NCI-H1092 (cell line): ENCODE measurements at places on chromosomes 7 and 10.

- no peak for DNase-seq
Measured at GRCh38 chr7:18901351-18901750, 216.1 kb downstream of the TWIST1 start.

GRCh38 chr7:21611129-21611528 is 68.3 kb downstream of the DNAH11 start:
- no peak for DNase-seq

DNA sequence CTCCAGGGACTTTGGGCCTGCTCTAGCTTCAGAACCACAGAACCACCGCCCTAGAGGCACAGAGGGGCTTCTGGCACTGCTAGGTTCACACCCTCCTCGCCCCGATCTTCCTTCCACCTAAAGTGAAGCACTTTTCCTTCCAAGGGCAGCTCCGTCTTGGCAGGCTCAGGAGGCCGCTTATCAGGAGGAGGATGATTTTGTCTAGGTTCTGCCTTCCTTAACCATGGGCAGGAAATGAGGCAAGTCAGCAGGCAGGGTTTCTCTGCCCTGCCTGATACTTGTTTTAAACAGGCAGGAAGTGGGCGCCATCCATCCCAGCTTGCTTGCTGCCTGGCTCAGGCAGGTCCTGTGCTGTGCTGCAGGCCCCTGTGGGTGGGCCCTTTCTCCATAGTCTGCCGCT is 8.3 kb upstream of the ATP6V0E2 start:
- no peak for DNase-seq

DNA sequence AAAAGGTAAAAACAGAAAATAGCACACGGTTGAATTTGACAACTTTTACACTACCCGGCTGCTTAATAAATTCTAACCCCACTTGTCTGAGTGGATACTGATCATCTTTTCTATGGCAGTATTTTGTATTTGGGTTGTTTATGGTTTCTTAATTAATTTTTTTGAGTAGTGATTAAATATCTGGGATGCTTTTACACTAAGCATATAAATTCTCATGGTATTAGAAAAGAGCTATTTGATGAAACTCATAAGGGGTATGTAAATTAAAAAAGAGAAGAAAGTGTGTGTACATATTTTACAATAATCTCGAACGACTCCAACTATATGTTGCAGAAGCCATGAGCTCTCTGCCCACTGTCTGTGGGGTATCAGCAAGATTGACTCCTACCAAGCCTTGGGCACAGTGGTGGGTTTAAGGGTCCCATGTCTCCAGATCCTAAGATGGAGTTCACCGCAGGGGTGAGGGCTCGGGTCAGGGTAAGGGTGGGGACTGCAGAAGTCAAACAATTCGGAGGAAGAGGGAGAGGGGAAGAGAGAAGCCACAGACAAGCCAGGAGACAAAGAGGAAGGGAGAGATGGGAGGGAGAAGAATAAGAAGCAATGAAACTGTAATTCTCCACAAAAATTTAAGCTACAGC is 7.6 kb upstream of the HOXA13 start:
- DNase-seq, result no peak

- no peak for DNase-seq
Measured at GRCh38 chr7:150428671-150429451, 21.6 kb upstream of the GIMAP8 start.

DNA sequence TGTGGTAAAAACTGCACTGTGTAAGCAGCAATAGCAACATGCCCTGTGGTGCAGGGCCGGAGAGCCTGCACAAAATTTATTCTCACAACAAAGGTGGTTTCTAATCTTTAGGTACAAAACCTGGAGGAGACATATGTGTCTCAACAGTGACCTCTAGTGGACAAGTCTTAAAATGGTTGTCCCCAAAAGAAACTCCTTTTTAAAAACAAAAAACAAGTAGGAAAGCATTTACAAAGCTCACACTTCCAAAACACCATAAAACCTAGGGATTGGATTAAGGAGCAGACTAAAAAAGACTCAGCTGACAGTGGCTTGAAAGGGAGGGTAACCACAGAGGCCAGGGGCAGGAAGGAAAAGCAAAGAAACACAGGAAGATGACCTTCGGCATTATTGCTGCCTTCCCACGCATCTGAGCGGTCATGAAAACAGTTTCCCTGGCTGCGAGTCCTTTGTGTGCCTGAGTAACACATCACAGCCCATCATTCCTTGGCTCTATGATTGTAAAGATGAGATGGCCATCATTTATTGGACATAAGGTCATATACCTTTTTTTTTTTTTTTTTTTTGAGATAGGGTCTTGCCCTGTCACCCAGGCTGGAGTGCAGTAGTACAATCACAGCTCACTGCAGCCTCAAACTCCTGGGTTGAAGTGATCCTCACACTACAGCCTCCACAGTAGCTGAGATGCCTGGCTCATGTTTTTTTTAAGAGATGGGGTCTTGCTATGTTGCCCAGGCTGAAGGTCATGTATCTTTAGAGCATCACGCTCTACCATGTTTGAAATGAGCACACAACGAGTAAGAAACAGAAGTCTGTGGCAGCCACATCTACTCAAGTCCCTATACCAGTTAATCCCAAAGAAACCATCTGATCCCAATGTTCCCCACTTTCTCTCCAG is 39.5 kb downstream of the RSU1 start:
- peak; percentile 29 for DNase-seq

- DNase-seq, result no peak
Measured at GRCh38 chr10:43715334-43715733, 66.7 kb upstream of the ZNF32 start.

DNA sequence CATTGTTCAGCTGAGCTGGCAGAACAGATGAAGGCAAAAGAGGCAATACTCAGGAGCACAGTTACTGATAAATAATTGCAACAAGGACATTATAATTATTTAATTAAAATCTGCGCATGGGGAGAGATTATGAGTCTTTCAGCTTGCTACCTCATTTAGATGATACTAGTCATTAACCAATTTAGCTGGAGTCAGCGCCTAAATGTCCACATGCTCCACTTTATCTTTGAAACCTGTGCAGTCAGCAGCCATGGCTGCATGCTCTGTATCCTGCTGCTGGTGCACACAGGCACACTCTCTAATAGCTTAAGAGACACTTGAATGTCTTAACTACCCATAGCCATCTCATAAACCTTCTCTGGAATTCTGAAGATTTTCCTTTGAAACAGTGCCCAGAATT is 196.8 kb downstream of the PPP1R3A start:
- DNase-seq, result no peak

DNA sequence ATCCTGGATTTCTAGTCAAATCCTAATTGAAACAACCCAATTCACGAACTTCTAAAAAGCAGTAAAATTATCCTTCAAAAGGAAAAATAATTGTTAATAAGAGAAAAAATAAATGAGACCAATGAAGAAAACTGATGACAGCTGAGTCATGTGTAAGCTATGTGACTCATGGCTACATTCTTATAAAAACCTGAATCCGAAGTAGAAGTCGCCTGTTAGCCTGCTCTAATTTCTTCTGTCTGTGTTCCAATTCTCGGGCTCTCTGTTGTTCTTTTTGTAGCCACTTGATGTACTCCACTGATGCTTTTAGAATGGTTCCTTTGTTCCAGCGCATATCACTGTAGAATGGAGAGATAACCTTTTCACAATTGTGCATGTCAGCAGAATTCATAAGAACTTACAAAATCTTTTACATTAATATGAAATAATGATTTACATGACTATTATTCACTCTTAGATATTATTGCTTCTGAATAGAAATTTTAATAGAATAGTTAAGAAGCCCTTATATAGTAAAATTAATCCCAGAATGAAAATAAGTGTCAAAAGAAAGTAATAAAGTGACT is 88.8 kb downstream of the TFEC start:
- no peak for DNase-seq
